ENCODE measurements at places on chromosomes 6 and 20.
A peak's percentile ranks its signal among the peaks of the same experiment; 100 is the strongest.

- DNase-seq = peak; percentile 79
Measured at GRCh38 chr6:166470029-166470862, 87.5 kb upstream of the MPC1 start.

GRCh38 chr20:39289316-39289715, 327.2 kb downstream of the DHX35 start:
- DNase-seq = no peak

- no peak for DNase-seq
Measured at GRCh38 chr6:120411394-120411793, 922.9 kb downstream of the TBC1D32 start.

GRCh38 chr6:126300126-126300525, 39.8 kb upstream of the CENPW start:
- DNase-seq = no peak

GRCh38 chr6:76867182-76867581, 596.1 kb downstream of the HTR1B start:
- no peak for DNase-seq

DNA sequence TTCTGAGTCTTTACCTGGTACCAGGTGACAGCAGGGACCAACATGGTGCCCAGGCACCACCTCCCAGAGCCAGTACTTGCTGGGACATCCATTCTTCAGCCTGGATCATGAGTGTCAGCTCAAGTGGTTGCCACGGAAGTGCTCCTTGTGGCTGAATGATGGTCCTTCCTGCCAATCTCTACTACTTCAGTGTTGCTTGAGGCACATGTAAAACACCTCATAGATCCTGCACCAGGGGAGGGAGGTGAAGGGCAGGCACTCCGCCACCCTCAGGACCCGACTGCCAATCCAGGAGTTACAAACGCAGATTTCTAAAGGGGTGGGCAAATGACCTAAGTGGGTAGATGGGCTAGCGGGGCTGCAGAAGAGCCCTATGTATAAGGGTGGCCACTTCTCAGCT, 226.0 kb downstream of the PREX1 start:
- no peak for DNase-seq

DNA sequence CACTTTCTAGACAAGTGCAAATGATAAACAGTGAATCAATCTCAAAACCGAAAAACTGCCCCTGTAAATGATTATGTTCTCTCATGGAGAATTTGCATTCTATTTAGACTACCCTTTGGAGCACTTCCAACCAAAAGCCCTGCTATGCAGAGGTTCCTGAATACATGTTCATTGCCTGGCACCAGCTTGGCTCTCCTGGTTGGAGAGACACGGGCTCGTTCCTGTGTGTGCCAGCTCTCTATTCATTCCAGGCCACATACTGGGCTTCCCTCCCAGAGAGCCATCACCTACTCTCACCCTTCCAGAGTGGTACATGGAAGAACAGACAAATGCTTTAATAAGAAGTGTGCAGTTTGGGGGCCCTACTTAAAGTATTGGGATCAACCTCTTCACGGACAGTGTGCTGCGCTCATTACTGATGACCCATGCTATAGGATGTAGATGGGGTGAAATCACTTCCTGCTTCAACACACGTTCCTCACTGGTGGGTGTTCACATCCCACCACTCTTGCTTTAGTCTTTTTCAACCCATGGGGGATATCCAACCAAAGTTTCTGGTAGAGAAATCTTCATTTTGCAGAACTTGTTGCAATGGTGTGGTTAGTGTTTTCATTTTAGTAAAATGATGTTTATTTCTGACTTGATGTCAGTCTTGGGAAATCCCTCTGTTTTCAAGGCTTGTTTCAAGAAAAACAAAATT, 38.5 kb upstream of the NAA20 start:
- no peak for DNase-seq

DNA sequence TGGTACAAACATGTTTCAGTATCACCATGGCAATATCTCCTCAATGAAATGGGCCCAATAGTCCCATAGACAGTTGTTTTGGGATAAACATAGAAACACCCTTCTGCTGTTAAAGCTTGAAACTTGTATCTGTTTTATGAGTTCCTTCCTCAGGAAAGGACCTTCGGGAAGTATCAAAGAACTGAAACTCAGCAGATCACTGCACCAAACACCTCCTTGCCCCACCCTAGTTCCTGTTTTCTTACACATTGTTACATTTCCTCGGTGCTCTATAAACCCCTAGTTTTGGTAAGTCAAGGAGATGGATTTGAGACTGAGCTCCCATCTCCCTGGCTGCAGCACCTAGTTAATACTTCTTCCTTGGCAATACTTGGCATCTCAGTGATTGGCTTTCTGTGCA, 73.8 kb upstream of the ECI2 start:
- no peak for DNase-seq

- no peak for DNase-seq
Measured at GRCh38 chr6:28775405-28776129, 148.2 kb downstream of the TRIM27 start.

GRCh38 chr6:96675597-96675996, 112.7 kb downstream of the FHL5 start:
- DNase-seq = no peak

- peak; percentile 80 for DNase-seq
Measured at GRCh38 chr6:148263010-148263409, 79.6 kb upstream of the SASH1 start.

GRCh38 chr20:23659989-23660837, 22.5 kb upstream of the CST3 start:
- no peak for DNase-seq

DNA sequence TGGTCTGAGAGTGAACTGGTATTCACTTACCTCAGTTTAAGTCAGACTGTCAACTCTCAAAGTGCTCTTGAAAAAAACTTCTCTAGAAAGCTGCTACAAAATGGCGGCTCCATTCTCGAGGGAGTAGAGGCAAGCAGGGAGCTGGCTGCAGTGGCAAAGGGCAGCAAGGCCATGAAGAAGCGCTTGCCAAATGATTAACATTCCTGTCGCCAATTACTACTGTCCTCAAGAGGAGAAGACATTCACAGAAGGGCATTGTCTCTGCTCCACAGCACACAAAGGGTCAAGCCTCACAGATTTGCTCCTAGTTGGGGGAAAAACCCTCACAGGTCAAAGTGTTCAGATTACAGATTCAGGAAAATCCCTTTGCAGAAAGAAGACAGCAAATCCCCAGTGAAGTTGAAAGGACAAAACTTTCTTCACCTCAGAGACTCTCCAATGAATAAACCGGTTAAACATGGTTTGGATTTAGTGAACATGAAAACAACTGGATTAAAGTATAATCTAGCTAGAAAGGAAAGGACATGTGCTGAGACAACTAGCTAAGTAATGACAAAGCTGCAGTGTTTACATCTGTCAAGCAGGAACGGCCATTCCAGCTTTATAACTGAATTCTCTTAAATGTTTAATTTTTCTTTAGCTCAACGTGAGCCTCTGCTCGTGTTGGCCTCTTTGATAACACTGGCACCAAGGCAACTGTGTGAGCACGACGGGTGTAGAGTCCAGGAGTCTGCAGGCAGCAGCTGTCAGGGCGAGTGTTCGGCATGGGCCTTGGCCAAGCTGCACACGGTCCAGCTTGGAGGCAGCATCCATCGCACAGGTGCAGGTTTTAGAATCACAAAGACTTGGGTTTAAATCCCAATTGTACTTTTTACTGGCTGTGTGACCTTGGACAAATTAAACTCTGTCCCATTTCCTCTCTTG, 37.6 kb downstream of the NR2E1 start:
- no peak for DNase-seq

DNA sequence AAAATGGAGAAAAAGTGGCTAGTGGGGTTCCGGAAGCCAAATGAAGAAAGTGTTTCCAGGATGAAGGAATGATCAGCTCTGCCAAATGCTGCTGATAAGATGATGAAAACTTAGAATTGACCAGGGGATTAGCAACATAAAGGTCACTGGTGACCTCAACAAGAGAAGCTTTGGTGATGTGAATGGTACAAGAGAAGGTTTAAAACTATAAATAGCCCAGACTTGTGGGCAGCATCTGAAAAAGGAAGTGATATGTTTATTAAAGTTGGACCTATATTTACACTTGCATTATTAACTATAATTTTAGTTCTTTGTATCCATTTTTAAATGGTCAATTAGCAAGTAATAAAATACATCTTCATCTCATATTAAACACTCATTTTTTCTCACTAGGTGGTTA, 45.1 kb downstream of the CGA start:
- no peak for DNase-seq

GRCh38 chr6:45965792-45966191, 49.9 kb downstream of the CLIC5 start:
- DNase-seq = peak; percentile 61

DNA sequence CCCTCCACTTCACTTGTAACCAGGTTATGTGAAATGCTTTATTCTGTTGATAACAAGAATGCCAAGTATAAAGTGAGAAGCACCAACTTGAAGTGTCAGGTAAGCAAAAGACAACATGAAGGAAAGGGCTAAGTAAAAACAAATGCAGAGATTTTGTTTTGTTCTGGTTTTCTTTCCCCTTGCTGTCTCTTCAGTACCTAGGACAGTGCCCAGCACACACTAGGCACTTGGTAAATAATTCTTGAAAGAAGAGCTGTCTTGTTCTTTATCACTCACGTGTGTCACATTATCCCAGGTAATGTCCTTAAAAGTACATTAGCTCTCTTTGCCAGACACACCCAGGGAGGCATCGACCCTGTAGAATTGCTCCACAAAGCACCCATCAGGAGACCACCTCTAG, 350.0 kb upstream of the IRAK1BP1 start:
- DNase-seq = no peak

GRCh38 chr6:160077024-160077423, 44.6 kb upstream of the SLC22A1 start:
- no peak for DNase-seq

DNA sequence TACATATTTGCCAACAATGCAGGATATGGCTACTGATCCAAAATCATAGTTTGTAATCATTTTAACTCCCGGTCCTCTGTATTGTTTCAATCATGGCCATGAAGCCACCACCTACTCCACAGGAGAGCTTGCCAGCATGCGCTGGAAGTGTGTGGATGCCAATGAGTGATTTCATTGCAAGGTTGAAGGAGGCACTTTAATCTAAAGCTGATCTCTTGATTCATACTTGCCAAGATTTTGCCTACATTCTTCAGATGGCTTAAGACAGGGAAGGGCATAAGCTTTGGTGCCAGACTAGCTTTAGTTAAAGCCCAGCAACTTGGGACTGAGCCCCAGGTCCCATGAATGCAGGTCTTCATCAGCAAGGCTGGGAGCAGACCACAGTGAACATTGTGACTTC, 58.8 kb downstream of the TPD52L1 start:
- no peak for DNase-seq

DNA sequence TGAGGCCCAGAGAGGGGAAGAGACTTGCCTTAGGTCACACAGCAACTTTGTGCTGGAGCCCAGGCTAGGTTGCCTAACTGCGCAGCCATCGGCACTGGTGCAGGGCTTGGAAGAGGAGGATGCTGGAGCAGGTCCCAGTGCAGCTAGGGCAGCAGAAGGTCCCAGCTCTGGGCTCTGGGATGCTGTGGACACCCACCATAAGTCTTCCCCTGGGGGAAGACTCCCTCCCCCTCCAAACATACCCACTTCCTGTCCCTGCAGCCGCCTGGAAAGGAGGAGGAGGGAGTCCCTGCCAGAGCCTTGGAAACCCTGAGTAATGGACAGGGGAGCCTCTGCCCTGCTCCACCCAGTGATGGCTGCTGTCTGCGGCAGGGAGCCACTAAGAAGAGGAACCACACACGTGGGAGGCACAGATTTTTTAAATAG, 93.6 kb downstream of the NCR2 start:
- DNase-seq = peak; percentile 4

GRCh38 chr20:64241061-64241460, 14.5 kb upstream of the PCMTD2 start:
- DNase-seq = no peak

GRCh38 chr6:113182370-113183141, 674.6 kb upstream of the MARCKS start:
- peak; percentile 52 for DNase-seq

DNA sequence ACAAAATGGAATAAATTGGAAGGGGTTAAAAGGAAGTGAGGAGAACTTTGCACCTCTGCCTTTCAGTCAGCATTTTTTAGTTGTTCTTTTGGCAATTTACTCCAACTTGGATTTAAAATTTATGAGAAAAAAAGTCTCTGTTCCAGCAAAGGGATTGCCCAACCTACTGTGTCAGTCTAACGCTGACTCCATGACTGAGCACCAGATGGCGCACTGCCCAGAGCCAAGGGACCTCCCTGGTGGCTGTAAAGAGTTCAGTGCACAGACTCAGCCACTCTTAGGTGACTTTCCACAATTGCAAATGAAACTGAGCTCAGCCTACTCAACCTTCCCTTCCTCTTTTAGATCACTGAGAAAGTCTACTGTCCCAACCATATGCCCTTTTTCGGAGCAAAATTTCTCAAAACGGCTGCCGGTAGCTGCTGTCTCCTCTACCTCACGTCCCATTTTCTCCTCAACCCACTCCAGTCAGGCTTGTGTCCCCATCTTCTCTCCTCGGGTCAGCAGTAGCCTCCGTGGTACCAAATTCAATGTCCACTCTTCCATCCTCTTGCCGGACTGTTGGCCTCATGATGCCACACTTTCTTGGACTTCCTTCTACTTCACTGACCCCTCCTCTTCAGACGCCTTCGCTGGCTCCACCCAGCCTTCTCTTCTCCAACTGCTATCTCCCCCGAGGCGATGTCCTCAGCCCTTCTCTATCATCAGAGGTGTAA, 38.7 kb downstream of the GSTA2 start:
- DNase-seq = peak; percentile 68

- no peak for DNase-seq
Measured at GRCh38 chr6:68754681-68755213, 119.7 kb downstream of the ADGRB3 start.

- no peak for DNase-seq
Measured at GRCh38 chr6:40410821-40411220, 176.3 kb downstream of the LRFN2 start.

DNA sequence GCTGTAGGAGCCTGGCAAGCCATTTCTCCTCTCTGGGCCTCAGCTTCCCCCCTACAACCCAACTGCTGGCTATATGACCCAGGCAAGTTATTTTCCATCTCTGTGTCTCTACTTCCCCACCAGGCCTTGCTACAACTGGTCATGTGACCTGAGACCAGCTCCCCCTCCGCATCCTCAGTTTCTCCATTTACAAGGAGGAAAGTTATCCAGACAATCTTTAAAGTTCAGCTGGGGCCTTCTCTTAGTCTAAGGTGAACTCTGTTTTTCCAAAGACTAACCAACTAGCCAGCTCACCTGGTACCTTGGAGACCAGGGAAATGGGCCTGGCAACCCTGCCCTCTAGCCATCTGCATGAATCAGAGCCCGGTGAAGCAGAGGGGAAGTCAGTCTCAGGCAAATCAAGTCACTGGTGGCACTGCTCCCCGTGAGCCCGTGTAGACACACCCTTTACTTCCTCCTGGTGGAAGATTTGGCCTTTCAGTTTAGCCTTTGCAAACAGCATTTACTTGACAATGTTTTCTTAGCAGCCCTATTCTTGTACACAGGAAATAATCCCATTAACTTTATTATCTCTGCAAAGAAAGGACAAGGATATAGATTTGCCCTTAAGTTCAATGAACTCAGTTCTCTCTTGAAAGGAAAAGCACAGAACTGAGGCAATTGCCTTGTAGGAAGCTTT, 157.7 kb downstream of the VEGFA start:
- DNase-seq = peak; percentile 68

All from bronchial epithelial cell (primary cell).